K562 (cell line): ENCODE measurements at places on chromosomes 4 and X. TPM values are rescaled to one million over a fixed set of nuclear protein-coding genes. Genes with fewer than 3 reads are reported as not detected.

DNA sequence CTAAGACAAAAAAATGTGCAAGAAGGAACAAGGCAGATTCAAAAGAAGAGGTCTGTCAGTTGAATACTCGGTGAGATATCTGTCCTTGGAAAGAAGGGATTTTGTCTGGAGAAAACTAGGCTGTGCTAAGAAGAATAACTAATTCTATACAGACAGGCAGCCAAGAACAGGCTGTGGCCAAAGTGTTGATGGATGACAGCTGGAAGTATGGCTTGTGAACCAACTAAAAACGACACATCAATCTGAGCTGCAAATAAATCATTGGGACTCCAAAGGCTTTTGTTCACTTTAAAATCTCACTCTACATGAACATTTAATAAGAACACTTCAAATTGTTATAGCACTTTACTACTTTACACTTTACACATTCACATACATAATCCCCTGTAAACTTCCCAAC is 70.5 kb upstream of the IGSF1 start:
- no peaks in the 10 kb centered on the region for H3K27me3 ChIP-seq
- no peak overlapping the region for H3K27ac ChIP-seq
- no peak for DNase-seq
- no peak overlapping the region for H3K4me3 ChIP-seq
- H3K36me3 ChIP-seq: no peaks in the 10 kb centered on the region

- no peak overlapping the region for H3K4me3 ChIP-seq
- no peak for DNase-seq
- H3K27ac ChIP-seq: no peak overlapping the region
- H3K4me1 ChIP-seq: no peaks in the 10 kb centered on the region
- H3K27me3 ChIP-seq: no peaks in the 10 kb centered on the region
These were observed 369.4 kb upstream of the NDST3 start for GRCh38 chr4:117664706-117665444.

DNA sequence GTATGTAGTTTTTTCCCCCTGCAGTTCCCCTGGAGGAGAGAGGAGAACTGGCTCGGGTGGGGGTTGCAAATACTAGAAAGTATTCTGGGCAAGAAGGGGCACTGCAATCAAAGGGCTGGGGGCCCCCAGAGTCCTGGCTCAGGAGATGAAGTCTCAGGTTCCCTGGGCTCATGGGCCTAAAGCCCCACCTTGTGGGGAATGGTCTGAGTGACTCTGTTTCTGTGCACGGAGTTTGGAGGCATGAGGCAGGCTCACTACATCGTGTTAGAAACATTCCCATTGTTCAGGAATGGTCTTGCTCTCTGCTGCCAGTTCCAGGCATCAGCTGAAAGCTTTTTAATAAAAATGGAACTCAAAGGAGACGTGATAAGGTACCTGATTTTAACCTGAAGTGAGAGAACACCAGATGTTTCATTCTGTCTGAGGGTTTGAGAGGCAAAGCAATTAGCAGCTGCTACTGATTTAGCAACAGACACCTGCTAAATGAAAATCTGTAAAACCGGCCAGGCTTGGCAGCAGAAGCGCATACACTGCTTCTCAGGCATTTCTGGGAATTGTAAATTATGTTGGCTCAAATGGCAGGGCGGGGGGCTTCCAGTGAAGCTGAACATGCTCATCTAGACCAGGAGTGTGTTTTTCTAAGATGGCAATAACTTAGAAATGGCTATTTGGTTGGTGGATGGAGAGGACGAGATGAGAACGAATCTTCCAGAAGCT is 122.7 kb downstream of the TMEM164 start:
- no peak overlapping the region for H3K27ac ChIP-seq
- no peaks in the 10 kb centered on the region for H3K27me3 ChIP-seq
- H3K4me1 ChIP-seq: no peaks in the 10 kb centered on the region
- no peak for DNase-seq

DNA sequence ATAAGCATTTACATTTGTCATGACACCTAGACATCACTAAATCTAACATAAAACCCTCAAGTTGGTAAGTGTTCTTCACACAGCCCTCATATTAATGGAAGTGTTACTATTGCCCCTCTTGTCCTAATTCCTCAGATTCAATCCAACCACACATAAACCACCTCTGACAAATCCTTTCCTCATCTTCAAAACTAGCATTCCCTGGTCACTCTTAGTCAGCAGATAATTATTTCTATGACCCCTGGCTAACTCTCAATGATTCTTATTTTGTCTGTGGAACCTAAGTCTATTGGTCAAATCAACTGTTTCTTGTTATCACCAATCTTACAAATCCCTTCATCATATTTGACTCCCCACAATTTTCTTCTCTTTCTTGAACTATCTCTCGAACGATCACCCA is 168.6 kb downstream of the PPP3CA start:
- no peak overlapping the region for H3K4me3 ChIP-seq
- H3K27ac ChIP-seq: no peak overlapping the region
- no peaks in the 10 kb centered on the region for H3K27me3 ChIP-seq
- no peaks in the 10 kb centered on the region for H3K4me1 ChIP-seq
- no peak for DNase-seq
- no peaks in the 10 kb centered on the region for H3K36me3 ChIP-seq

- H3K4me3 ChIP-seq: no peak overlapping the region
- DNase-seq: no peak
- no peak overlapping the region for H3K27ac ChIP-seq
- H3K36me3 ChIP-seq: no peaks in the 10 kb centered on the region
These were observed 139.9 kb downstream of the RNF150 start for GRCh38 chr4:140993370-140993769.

DNA sequence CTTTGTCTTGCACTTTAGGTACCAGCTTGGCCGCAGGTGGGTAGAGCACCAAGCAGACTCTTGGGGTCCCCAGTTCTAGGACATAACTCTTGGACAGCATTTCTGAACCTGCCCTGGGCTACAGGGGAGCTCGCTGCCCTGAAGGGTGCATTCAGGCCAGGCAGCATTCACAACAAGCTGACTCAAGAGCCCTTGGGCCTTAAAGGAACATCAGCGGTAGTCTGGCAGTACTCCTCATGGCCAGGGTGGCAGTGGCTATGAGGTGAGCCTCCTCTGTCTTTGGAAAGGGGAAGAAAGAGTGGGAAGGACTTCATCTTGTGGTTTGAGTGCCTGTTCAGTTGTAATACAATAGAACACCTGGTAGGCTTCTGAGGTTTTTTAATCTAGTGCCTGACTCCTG is 24.8 kb upstream of the SMARCA5 start:
- no peak overlapping the region for H3K4me3 ChIP-seq
- DNase-seq: no peak
- H3K27ac ChIP-seq: no peak overlapping the region
- H3K27me3 ChIP-seq: no peaks in the 10 kb centered on the region

DNA sequence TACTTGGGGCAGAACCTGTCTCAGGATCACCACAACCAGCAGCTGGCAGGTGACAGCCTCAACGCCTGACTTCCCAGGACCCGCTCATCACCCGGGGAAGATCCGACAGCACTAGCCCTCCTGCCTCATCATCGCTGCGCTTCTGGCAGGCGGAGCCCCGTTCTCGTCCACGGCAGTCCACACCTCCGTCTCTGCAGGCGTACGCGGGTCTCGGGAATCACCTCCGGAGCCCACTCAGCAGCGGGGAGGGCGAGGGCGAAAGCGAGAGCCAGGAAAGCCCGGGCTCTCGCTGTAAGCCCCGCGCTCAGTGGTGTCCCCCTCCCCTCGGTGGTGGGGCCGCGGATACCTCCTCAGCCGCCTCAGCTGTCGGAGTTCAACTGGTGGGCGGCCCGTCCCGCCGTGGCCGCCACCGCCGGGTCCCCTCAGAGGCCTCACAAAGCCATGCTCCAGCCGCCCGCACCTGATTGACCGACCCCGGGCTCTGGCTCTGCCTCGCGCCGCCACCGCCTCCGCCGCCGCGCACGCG is 518 bp upstream of the CNKSR2 start:
- no peaks in the 10 kb centered on the region for H3K36me3 ChIP-seq
- no peak overlapping the region for H3K27ac ChIP-seq
- H3K4me3 ChIP-seq: no peak overlapping the region
- no peak for DNase-seq
- H3K27me3 ChIP-seq: no peaks in the 10 kb centered on the region
- H3K4me1 ChIP-seq: no peaks in the 10 kb centered on the region

DNA sequence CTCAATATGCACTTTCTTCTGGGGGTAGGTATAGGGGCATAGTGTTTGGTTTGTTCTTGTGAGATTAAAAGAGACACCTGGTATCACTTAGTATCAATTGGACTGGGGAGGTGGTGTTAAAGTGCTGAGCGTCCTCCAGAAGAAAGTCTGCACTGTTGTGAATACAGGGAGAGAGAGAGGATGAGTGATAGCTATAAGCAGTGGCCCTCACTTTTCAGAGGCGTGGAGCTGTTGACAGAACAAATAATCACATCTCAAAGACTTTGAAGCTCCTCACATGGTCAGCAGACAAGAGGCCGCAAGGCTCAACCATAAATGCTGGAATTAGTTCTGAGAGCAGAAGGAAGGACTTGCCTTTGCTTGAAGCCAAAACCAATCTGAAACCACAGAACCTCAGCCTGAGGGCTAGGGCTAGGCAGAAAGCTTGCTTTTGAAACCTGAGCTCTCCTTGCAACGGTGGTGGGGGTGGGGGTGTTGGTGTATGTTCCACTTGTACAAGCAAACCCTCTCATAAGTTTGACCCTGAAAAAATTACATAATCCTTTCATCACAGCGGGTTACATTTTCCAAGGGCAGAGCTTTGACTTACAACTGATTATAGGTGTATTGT is 123.2 kb upstream of the SCML1 start:
- DNase-seq: no peak
- H3K4me1 ChIP-seq: no peaks in the 10 kb centered on the region
- H3K4me3 ChIP-seq: no peak overlapping the region
- H3K36me3 ChIP-seq: no peaks in the 10 kb centered on the region

GRCh38 chr4:136246876-136247275 is 1285.4 kb downstream of the PCDH18 start:
- DNase-seq: no peak
- H3K36me3 ChIP-seq: no peaks in the 10 kb centered on the region
- H3K27me3 ChIP-seq: no peaks in the 10 kb centered on the region
- H3K4me1 ChIP-seq: no peaks in the 10 kb centered on the region

GRCh38 chrX:119375561-119375960 is 23.6 kb upstream of the SLC25A43 start:
- DNase-seq: no peak
- no peaks in the 10 kb centered on the region for H3K4me1 ChIP-seq
- peaks cover 24% of the 10 kb centered on the region for H3K27me3 ChIP-seq
- no peaks in the 10 kb centered on the region for H3K36me3 ChIP-seq
- H3K4me3 ChIP-seq: no peak overlapping the region
- no peak overlapping the region for H3K27ac ChIP-seq

GRCh38 chrX:13048280-13048679 is 3.9 kb upstream of the FAM9C start:
- no peak overlapping the region for H3K4me3 ChIP-seq
- no peaks in the 10 kb centered on the region for H3K36me3 ChIP-seq
- no peaks in the 10 kb centered on the region for H3K27me3 ChIP-seq

DNA sequence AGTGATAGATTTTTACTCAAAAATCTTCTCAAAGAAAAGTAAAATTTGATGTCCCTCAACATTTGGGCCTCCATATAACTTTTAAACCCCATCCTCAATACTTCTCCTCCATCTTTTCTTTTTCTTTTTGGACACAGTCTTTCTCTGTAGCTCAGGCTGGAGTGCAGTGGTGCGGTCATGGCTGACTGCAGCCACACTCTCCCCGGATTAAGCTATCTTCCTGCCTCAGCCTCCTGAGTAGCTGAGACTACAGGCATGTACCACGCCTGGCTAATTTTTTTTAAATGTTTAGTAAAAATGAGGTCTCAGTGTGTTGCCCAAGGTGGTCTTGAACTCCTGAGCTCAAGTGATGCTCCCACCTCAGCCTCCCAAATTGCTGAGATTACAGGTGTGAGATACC is 33.1 kb downstream of the KDM6A start:
- no peak overlapping the region for H3K27ac ChIP-seq
- H3K27me3 ChIP-seq: no peaks in the 10 kb centered on the region
- no peak overlapping the region for H3K4me3 ChIP-seq
- DNase-seq: no peak
- peaks cover 5% of the 10 kb centered on the region for H3K4me1 ChIP-seq
- no peaks in the 10 kb centered on the region for H3K36me3 ChIP-seq

DNA sequence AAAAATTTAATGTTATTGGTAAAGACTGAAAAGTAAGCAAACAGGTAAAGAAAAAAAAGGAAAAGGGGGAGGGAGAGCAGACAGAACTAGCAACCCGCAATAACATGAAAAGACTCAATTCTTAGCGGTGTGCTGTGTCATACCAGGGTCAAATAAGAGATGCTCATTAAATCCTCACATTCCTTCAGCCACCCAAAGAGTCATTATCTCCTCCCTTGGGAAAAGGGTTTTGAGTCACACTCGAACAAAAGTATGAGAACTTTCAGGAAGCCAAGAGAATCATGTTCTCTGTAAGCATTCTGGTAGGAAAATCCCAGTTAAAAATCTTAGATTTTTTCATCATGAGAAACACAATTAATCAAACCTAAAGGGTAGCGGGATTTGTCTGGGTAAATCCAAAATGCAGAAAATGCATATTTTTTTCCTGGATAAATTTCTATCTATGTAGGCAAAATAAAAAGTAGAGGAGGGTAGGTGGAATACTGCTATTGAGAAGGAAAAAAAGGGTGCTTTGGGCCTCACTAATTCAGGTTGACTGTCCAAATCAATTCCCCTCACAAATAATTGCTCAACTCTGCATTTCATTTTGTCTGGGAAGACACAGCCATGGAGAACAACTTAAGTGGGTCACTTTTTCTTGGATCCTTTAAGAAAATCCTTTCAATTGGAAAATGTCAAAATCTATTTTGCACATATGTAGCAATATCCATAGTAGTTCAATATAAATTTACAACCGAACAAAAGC is 23.2 kb downstream of the TNIP3 start:
- no peak overlapping the region for H3K27ac ChIP-seq
- no peaks in the 10 kb centered on the region for H3K36me3 ChIP-seq
- H3K27me3 ChIP-seq: no peaks in the 10 kb centered on the region
- no peak overlapping the region for H3K4me3 ChIP-seq
- no peak for DNase-seq

DNA sequence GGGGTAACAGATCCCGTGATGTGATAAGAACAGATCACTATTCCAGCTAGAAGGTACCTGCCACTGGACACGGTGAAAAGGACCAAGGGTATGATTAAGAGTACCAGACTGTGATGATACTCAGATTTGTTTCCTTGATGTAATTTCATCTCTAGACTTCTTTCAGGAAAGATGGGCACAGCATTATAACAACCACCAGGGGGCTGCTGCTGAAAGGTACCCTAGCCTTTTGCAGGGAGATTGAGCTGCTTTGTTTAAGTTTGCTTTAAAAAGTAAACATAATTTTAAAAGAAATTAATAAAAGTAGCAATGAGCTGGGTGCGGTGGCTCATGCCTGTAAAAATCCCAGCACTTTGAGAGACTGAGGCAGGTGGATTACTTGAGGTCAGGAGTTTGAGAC is 145.4 kb downstream of the EMCN start:
- H3K27me3 ChIP-seq: no peaks in the 10 kb centered on the region
- no peaks in the 10 kb centered on the region for H3K36me3 ChIP-seq
- no peak overlapping the region for H3K27ac ChIP-seq
- DNase-seq: no peak

The SSX2 gene
- 1.4 and 4.1 TPM in 2 replicates for polyA plus RNA-seq

The VSIG4 gene
- polyA plus RNA-seq: 0.12 and 0.61 TPM in 2 replicates

The GPR82 gene
- polyA plus RNA-seq: not detected in 2 replicates

The DDX53 gene
- polyA plus RNA-seq: 2.3 and 2.5 TPM in 2 replicates

The VCX gene
- polyA plus RNA-seq: 9.5 and 9.8 TPM in 2 replicates

The PIGA gene
- 14.7 and 16.9 TPM in 2 replicates for polyA plus RNA-seq

The PITX2 gene
- 0.40 TPM in 1 of 2 replicates, not detected in the other for polyA plus RNA-seq

The MAGEB10 gene
- 0.27 and 0.40 TPM in 2 replicates for polyA plus RNA-seq

The TMEM47 gene
- not detected in 2 replicates for polyA plus RNA-seq
